ENCODE measurements at places on chromosomes 6 and 20. TPM values are rescaled to one million over a fixed set of nuclear protein-coding genes. Genes with fewer than 3 reads are reported as not detected.

The SNPH gene
- total RNA-seq, result 12.8 TPM

The FAM83C gene
- not detected for total RNA-seq

The SGK2 gene
- total RNA-seq, result not detected

The EEF1A1 gene
- 30,892 TPM for total RNA-seq

The FAM184A gene
- total RNA-seq, result 0.50 TPM

The CCN5 gene
- total RNA-seq, result 25.3 TPM

The CNKSR3 gene
- total RNA-seq, result 10.8 TPM

The FOXA2 gene
- not detected for total RNA-seq

The LY6G6C gene
- not detected for total RNA-seq

The PTPRT gene
- not detected for total RNA-seq

The OR2H2 gene
- total RNA-seq, result not detected

The C2 gene
- 2.8 TPM for total RNA-seq

Measured in smooth muscle cell of trachea (primary cell).